ENCODE measurements at places on chromosomes 3 and 15. TPM values are rescaled to one million over a fixed set of nuclear protein-coding genes. Genes with fewer than 3 reads are reported as not detected.

- no peak for ATAC-seq
Observed at GRCh38 chr3:12916159-12916558, 74.8 kb upstream of the RPL32 start.

GRCh38 chr3:46712191-46713049, 5.2 kb downstream of the PRSS50 start:
- no peak for ATAC-seq

GRCh38 chr3:166071-166470, 30.5 kb upstream of the CHL1 start:
- peak; percentile 77 for ATAC-seq

DNA sequence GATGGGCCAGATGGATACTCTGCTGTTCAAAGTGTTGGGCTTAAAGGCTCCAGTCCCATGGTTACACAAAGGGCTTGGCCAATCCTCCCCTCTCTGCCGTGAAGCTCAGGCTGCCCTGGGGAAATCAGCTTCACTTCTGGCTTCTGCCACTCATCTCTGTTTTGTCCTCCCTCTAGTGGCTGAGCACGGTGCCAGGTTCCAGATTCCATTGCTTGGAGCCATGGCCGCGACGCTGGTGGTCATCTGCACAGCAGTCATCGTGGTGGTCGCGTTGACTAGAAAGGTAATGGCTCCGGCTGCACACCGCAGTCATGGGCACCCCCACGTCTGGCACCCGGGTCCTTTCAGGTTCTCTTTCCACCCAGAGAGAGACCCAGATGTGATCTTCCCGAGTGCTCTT, 5.6 kb downstream of the TIGIT start:
- ATAC-seq = no peak

- no peak for ATAC-seq
Observed at GRCh38 chr3:57274845-57275244, 17.6 kb downstream of the ASB14 start.

- ATAC-seq = no peak
Observed at GRCh38 chr3:97835761-97836160, 13.9 kb downstream of the CRYBG3 start.

DNA sequence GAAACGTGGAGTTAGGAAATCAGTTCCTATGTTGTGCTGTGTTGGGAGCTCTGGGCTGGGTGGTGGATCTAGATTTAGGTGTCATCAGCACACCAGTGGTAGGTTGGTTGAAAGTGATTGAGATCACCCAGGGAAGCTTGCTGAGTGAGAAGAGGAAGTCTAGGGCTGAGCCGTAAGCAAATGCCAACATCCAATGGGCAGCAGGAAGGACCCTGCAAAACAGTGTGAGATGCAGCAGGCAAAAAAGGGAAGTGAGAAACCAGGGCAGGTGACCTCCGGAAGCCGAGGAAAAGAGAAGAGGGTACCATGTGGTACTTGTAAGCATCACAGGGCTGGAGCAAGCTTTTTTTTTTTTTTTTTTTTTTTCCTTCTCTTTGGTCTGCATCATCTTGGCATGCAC, 15.9 kb upstream of the COPG1 start:
- ATAC-seq = no peak

- no peak for ATAC-seq
Observed at GRCh38 chr15:63046917-63047760, 4.6 kb downstream of the TPM1 start.

DNA sequence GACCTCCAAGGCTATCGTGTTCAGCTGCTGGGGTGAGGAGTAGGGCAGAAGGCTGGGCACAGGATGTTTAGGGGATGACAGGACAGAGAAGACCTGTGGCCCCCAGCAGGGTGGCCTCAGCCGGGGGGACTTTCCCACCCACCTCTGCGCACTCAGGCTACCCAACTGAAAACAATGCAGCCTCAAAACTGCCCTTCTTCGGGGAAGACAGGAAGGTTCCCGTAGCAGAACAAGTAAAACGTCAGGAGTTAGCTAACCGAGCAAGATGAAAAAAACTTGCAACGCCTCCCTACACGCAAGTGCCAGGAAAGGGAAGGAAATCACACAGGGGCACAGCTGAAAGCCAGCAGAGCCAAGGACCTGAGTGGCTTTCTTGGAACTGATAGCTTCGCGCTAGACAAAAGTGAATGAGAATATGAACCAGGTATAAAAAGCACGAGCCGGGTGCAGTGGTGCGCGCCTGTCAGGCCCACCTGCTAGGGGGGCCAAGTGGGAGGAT, 38.4 kb upstream of the FURIN start:
- ATAC-seq = no peak

GRCh38 chr15:59443341-59444072, 5.5 kb downstream of the FAM81A start:
- ATAC-seq = peak; percentile 88

- no peak for ATAC-seq
Observed at GRCh38 chr15:22951381-22952280, 28.5 kb downstream of the CYFIP1 start.

GRCh38 chr15:79924379-79924778, 27.6 kb upstream of the MTHFS start:
- ATAC-seq = no peak

NR1I2 gene
- total RNA-seq = 0.76 TPM

CHL1 gene
- 1.5 TPM for total RNA-seq

RTP3 gene
- total RNA-seq = not detected

XYLB gene
- total RNA-seq = 8.0 TPM

CDCP1 gene
- 0.24 TPM for total RNA-seq

CYP11A1 gene
- total RNA-seq = 0.59 TPM

TRPC1 gene
- 20.8 TPM for total RNA-seq

MAGI1 gene
- 50.6 TPM for total RNA-seq
